ENCODE measurements at places on chromosomes 3 and 15. TPM values are rescaled to one million over a fixed set of nuclear protein-coding genes. Genes with fewer than 3 reads are reported as not detected.

GPR27 gene
- total RNA-seq: 27.9 TPM

POLR2M gene
- total RNA-seq: 363 TPM

HCN4 gene
- 6.6 TPM for total RNA-seq

CTXN2 gene
- 0.63 TPM for total RNA-seq

SNTN gene
- not detected for total RNA-seq
